ENCODE measurements at places on chromosomes 2 and 18. TPM values are rescaled to one million over a fixed set of nuclear protein-coding genes. Genes with fewer than 3 reads are reported as not detected.

The SERPINB2 gene
- 0.24 TPM for polyA plus RNA-seq

The CHAC2 gene
- polyA plus RNA-seq, result 1.6 TPM

The LIMS2 gene
- polyA plus RNA-seq, result 26.9 TPM

The FSHR gene
- not detected for polyA plus RNA-seq
